ENCODE measurements at places on chromosomes 6 and 20.

GRCh38 chr6:13285705-13286104 lies 42.6 kb downstream of the TBC1D7 start:
- no peak for DNase-seq

- DNase-seq, result no peak
Measured at GRCh38 chr6:96784650-96785049, 52.6 kb downstream of the GPR63 start.

- no peak for DNase-seq
Measured at GRCh38 chr6:163401039-163401885, 13.3 kb upstream of the QKI start.

DNA sequence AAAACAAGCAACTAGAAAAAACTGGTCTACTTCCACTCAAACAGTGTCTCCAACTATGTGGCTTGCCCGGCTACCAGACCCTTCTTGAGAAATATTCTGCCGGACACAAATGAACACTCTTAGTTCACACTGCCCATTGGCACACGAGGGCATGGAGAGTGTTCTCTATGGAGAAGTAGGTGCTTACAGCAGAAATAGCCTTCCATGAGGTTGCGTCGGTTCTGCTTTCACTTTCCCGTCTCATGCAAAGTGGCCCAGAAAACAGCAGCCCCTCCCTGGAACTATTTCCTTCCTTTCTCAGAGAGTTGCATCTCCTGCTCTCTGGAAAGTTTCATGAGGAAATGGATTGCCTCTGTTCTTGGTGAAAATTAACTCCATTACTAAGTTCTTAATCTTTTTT lies 9.5 kb upstream of the HLA-DOA start:
- DNase-seq, result peak; percentile 54

DNA sequence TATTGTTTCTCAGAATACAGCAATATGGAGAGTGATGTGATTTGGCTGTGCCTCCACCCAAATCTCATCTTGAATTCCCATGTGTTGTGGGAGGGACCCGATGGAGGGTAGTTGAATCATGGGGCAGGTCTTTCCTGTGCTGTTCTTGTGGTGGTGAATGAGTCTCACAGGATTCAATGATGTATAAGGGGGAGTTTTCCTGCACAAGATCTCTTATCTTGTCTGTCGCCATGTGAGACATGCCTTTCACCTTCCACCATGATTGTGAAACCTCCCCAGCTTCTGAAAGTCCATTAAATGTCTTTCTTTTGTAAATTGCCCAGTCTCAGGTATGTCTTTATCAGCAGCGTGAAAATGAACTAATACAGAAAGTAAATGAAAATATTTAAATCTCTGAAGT lies 234.8 kb upstream of the TENT5A start:
- no peak for DNase-seq

DNA sequence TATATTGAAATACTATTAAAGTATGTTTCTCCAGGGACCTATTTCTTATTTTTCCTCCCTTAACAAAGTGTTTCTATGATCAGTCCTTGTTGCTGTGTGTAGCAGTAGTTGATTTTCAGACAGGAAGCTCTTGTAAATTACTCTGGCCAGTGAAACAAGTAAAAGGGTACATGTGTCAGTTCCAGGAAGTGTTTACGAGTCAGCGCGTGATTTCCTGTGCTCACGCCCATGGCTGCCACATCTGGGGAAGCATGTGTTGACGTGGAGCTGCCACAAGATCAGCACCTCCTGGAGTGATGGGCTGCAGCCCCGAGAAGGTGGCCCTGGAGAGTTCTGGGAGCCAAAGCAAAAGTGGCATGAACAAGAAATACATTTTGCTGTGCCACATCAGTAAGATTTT lies 38.6 kb upstream of the GGTLC1 start:
- DNase-seq, result no peak
